ENCODE measurements at places on chromosomes 16 and 17. TPM values are rescaled to one million over a fixed set of nuclear protein-coding genes. Genes with fewer than 3 reads are reported as not detected.
A peak's percentile ranks its signal among the peaks of the same experiment; 100 is the strongest.

The HYDIN gene
- not detected for total RNA-seq

The SEPTIN12 gene
- 0.27 TPM for total RNA-seq

The RPUSD1 gene
- total RNA-seq = 20.8 TPM

GRCh38 chr16:24288516-24288915 lies 32.4 kb downstream of the CACNG3 start:
- no peak overlapping the region for H3K4me3 ChIP-seq
- no peak overlapping the region for H3K27ac ChIP-seq
- no peak for DNase-seq
- no peaks in the 10 kb centered on the region for H3K36me3 ChIP-seq
- H3K4me1 ChIP-seq = no peaks in the 10 kb centered on the region

DNA sequence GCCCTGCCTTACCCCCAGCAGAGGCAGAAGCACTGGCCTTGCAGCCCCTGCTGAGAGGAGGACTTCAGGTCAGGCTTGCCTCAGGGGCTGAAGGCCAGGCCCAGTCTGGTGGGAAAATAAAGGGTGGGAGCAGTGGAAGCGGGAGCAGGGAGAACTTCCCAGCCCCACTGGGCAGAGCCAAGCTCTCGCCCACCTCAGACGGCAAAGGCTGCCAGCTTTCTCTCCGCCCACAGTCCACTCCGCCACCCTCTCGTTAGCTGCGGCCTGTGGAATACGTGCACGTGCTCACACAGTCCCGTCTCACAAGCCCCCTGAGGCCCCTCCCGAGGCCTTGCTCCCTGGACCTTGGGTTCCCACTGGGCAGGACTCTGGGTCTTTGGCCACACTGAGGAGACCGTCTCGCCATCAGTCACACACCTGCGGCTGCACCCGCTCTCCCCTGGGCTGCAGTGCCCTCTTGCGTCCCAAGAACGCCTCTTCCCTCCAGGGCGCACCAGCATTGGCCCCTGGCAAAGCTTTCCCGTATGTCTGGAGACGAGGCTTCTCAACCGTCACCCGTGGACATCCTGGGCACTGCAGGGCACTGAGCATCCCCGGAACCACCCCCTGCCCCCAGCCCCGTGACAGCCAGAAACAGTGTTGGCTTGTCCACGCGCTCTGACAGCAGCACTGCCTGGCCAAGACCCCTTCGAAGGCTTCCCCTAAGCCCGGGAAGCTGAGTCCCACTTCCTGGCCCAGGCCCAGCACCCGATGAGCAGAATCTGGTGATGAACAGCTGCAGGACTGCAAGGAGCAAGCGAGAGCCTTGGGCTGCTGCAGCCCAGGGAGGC lies 8.3 kb downstream of the MRPL28 start:
- no peak overlapping the region for H3K4me3 ChIP-seq
- DNase-seq = peak; percentile 80
- H3K36me3 ChIP-seq = peaks cover 5% of the 10 kb centered on the region
- no peaks in the 10 kb centered on the region for H3K27me3 ChIP-seq
- no peak overlapping the region for H3K27ac ChIP-seq

Measured in CD4-positive, CD25-positive, alpha-beta regulatory T cell (primary cell).